ENCODE measurements at places on chromosomes 1 and 21.

DNA sequence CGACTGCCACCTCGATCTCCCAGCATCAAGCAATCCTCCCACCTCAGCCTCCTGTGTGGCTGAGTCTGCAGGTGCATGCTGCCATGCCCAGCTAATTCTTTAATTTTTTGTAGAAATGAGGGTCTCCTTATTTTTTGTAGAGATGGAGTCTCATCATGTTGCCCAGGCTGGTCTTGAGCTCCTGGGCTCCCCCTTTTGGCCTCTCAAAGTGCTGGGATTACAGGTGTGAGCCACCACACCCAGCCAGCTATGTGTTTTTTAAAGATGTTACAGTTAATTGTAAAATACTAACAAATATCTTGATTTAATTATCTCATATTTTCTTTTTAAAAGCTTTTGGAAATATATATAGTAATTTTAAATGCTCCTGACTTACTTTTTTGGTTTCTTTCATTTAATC, 181.3 kb upstream of the DMRTA2 start:
- no peak for DNase-seq

DNA sequence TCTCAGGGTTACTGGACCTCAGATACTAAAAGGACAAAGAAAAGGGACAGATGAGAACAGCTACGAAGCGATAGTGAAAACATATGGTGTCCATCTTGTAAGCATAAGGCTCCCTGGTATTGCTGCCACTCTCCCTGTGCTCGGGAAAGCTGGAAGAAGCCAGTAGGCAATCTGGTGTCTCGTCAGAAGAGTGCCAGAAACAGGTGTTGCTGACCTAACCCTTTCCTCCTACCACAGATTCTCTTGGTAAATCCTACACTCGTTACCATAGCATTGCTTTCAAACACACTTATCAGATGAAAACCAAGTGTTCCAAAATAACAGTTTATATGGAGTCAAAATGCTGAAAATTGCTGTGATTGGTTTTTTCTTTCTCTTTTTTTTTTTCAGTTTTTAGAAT, 146.3 kb downstream of the NRIP1 start:
- no peak for DNase-seq

DNA sequence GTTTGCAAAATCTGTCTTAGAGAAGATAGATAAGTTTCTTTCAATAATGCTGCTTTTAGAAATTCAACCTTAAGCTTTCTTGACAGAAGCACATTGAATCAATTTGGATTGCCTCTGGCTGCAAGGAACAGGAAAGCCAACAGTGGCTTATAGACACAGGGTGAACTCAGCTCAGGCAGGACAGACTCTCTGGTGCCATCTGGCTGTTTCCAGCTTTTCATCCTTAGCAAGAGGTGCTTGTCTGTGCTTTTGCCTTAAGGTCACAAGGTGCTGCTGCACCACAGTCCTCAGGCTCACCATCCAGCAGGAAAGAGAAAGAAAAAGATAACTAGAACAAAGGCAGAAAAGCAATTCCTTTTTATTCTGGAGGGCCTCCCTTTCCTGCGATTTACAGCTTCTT, 93.7 kb upstream of the ETS2 start:
- no peak for DNase-seq

GRCh38 chr1:169873582-169874199, 20.0 kb downstream of the SCYL3 start:
- DNase-seq = no peak

GRCh38 chr1:90488451-90488850, 228.7 kb downstream of the BARHL2 start:
- no peak for DNase-seq

- DNase-seq = no peak
Measured at GRCh38 chr1:117826540-117827078, 102.8 kb downstream of the GDAP2 start.

- no peak for DNase-seq
Measured at GRCh38 chr21:36504067-36505058, 24.4 kb upstream of the CLDN14 start.

DNA sequence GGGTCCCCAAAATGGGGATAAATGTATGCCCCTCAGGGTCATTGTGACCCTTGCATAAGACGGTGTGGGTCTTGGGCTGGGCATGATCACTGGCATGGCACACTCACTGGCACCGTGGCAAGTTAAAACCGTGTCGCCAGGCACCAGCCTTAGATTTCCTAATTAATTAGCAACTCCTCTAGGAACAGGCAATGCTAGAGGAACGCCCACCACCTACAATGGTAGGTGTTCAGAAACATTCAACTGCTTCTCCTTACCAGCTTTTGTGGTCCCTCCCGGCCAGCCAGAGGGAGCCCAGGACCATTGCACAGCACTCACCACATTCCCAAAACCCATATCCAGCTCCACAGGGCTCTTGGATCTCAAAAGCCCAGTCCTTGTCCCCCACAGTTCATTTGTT, 36.4 kb downstream of the EPHA2 start:
- no peak for DNase-seq

DNA sequence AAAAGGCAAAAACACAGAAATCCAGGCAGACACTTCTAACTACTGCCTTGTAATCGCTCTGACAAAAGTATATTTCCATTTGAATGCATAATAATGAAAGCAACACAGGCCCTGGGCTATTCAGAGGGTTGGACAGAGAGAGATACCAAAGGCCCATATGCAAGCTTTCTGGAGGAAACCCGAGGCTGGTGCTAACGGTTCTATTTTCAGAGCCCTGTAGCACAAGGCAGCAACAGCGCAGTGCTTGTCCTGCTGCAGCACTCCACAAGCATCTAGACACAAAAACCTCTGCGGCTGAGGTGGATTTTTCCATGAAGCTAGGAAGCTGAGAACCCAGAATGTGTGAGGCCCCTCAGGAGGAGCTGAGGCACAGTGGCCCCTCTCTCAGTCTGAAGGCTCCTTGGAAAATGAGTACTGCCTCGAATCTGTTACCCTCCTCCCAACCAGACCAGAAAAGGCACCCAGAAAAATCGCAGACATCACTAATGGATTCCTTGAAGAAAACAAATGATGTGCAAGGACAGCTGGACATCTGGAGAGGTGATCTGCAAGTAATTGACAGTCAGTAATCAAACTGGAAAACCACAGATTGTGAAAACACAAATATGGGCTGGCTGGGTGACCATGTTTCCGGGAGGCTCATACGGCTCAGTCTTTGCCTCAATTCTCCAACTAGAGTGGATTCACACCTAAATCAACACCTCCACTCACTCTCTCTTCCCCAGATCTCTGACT, 54.0 kb downstream of the COLGALT2 start:
- DNase-seq = no peak

DNA sequence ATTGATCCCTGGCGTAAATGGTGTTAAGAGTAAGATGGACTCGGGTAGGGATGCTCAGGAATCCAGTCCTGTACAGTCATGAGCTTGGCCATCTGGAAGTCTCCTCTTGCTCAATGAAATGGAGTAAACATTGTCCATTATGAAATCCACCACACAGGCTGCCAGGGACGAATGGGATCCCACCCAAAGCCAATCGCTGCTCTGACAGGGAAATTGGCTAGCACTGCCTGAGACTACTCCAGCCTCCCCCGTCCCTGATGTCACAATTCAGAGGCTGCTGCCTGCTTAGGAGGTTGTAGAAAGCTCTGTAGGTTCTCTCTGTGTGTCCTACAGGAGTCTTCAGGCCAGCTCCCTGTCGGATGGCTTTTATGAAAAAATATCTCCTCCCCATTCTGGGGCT, at the start of gene HSD11B1:
Gene HSD11B1 (plus strand): TSS at position 263 of the 400 bp plus-strand sequence. CDS start 97 bp downstream, at position 360.
- no peak for DNase-seq

DNA sequence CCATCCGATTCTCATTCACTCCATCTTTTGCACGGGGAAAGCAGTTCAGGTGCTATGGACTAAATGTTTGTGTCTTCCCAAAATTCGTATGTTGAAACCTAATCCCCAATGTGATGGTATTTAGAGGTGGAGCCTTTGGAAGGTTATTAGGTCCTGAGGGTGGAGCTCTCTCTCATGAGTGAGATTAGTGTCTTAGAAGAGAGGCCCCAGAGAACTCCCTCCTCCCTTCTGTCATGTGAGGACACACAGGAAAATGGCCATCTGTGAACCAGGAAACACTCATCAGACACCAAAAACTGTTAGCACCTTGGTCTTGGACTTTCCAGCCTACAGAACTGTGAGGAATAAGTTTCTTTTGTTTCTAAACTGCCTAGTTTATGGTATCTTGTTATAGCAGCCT, 15.8 kb upstream of the CCDC190 start:
- no peak for DNase-seq

DNA sequence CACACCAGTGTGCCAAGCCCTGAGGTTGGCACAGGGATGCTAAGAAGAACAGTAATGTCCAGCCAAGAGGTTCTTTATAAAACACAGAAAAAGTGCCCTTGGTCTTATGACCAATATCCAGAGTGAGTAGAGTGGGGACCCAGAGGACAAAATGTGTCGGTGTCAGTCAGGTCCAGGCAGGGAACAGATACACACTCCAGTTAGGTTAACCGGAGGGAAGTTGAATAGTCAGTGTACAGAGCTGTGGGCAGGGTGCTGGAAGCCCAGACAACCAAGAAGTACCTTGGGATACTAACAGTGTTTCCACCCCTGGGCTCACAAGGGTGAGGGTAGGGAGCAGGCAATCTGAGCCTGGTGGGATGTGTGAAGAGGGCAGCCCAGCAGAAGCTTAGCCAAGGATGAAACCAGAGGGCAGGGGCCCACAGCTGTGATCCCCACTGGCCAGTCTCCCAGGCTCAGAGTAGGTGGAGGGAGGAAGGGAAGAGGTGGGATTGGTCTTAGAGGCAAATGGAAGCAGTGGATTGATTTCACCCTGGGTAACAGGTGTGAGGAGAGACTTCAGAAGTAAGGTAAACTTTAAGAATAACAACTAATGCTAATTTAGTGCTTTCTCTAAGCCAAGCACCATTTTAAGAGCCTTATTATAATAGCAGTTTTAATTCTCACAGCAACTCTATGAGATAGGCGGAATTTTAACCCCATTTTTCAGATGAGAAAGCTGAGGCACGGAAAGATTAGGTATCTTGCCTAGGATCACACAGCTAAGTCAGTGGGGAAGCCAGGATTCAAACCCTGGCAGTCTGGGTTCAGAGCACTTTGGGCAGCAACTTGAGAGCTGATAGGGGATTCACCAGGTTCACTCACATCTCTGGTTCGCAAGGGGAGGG, 143.4 kb upstream of the HOOK1 start:
- no peak for DNase-seq

DNA sequence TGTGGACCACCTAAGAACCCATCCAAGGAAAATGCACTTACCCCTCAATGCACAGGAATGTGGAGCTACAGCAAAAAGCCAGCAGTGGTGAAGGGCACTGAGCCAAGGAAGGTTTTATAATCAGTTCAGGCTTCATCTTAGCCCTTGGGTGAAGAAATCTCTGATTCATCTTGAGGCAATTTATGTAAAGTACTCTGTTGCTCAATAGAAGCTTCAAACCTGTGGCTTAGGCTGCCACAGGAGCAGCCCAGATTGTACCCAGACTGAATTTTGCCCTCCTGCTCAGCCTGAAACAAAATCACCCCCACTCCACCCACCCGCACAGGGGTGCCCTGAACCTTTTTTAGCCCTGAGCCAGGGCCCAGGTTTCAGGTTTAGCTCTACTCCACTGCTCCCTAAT, at the start of gene S100A12:
Gene S100A12 (minus strand): TSS at position 111 of the 400 bp plus-strand sequence. CDS start 1,029 bp downstream, outside the sequence.
- DNase-seq = no peak

DNA sequence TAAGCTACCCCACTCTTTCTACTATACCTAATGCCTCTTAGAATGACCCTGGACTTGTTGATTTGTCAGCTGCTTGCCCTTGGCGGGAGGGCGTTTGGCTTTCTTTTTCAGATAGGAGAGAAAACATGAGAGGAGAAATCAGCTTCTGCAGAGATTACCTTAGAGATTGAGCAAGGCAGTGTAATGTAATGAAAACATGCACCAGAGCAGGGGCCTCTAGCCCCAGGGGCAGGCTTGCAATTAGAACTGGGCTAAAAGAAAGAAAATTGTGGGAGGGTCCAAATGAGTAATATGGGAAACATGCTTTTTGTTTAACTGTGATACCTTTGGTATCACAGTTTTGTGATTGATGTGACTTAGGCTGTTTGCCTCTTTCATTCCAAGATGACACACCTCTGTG, 89.7 kb downstream of the PBX1 start:
- no peak for DNase-seq

GRCh38 chr1:228156941-228157728, 7.4 kb downstream of the GJC2 start:
- DNase-seq = no peak

DNA sequence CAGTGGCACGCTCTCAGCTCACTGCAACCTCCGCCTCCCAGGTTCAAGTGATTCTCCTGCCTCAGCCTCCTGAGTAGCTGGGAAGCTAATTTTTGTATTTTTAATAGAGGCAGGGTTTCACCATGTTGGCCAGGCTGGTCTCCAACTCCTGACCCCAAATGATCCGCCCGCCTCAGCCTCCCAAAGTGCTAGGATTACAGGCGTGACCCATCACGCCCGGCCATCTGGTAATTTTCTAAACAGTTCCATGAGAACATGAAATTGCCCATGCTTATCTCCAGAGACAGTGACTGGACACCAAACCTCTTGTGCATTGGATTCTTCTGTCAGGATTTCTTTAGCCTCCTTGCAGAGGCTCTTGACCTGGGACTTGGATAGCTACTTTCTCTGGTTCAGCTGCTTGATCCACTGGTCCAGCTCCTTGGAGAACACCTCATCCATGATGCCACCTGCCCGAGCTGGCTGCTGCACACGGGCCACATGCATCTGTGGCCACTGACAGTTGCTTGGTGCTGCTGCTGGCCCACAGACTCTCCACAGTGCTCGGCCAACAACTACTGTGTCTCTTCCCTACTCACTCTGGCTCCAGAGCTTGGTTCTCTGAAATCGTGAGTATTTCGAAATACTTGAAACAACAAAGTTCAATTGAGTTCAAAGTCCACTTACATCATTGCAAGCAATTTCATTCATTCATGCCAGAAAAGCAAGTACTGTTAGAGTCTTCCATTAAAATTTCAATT, 40.0 kb upstream of the CTPS1 start:
- DNase-seq = no peak

GRCh38 chr1:6316240-6317097, 55.6 kb upstream of the GPR153 start:
- no peak for DNase-seq

- DNase-seq = no peak
Measured at GRCh38 chr1:93081716-93082115, 2.6 kb downstream of the MTF2 start.

- DNase-seq = no peak
Measured at GRCh38 chr1:17844185-17844826, 89.2 kb downstream of the ACTL8 start.

- no peak for DNase-seq
Measured at GRCh38 chr1:192763756-192764155, 45.1 kb upstream of the RGS2 start.

DNA sequence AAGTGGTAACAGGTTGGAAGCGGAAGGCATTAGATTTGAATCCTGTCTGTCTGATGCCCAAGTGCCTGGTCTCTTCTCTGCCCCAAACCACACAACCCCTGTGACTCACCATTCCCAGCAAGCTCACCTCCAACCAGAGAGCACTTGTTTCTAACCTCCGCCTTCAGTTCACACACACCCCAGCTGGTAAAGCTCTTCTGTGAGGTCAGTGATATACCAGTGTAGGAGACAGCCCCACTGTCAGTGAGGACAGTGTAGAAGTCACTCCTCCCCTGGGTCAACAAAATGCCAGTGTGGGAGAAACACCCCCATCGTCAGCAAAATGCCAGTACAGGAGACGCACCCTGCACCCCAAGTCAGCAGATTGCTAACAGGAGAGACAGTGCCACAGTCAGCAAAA, 2.6 kb downstream of the RIMS3 start:
- DNase-seq = no peak

- DNase-seq = no peak
Measured at GRCh38 chr21:38968887-38969543, 163.3 kb downstream of the ETS2 start.

Measured in type B pancreatic cell (in vitro differentiated cells).